ENCODE measurements at places on chromosomes 6 and 20. TPM values are rescaled to one million over a fixed set of nuclear protein-coding genes. Genes with fewer than 3 reads are reported as not detected.

- H3K36me3 ChIP-seq = no peaks in the 10 kb centered on the region
- H3K27me3 ChIP-seq = no peaks in the 10 kb centered on the region
- no peak for DNase-seq
- H3K4me3 ChIP-seq = no peak overlapping the region
- H3K4me1 ChIP-seq = no peaks in the 10 kb centered on the region
- H3K27ac ChIP-seq = no peak overlapping the region
Observed at GRCh38 chr6:38131527-38131965, 312.0 kb downstream of the ZFAND3 start.

DNA sequence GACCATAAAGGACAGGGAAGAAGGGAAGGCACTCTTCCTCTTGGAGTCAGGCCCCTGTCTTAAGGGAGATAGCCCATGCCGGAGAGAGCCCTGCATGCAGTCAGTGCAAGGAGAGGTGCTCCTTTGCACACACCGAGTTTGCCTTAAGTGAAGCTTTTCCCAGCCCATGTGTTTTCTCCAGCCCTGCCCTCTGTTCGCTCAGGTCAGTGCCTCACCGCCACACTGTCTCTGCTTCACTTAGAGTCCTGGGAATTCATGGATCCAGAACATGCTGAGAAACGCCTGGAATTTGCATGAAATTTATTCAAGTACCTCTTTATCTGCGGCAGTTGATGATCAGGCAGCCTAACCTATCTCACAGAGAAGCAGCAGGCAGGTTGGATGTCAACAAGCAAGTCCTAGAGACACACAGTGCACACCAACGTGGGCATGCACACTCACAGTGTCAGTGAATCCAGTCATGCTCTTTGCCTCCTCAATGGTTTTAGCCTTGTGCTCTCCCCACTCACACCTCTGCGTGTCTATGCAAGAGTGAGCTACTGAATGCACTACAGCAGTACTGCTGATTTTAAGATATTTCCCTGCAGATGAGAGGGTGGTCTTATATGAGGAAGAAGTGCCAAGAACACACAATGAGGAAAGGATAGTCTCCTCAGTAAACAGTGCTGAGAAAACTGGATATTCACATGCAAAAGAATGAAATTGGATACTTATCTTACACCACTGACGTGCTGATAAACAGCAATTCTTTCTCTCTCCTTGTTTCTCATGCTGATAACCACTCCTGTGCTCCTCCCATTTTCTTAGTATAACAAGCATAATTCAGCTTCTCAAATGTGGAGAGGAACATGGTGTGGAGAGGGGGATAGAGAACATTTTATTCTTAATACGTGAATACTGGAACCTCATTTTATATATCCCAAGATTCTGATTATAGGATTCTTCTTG lies 295.1 kb upstream of the CDYL start:
- no peaks in the 10 kb centered on the region for H3K4me1 ChIP-seq
- H3K36me3 ChIP-seq = no peaks in the 10 kb centered on the region
- H3K27me3 ChIP-seq = no peaks in the 10 kb centered on the region
- no peak for DNase-seq

Gene MUC21
- not detected for total RNA-seq

DNA sequence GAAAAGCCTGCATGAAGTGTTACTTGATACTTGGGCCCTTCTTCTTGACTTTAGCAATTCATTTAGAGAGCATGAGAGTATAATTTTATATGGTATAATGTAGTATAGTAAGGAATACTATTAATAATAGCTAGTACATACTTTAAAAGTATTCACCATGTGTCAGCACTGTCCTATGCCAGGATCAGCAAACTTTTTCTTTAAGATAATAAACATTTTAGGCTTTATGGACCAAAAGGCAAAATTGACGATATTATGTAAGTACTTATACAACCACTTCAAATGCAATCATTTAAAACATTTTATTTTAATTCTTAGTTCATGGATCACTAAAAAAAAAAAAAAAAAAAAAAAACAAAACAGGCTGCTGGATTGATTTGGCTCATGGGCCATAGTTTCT lies 163.9 kb downstream of the IBTK start:
- DNase-seq = no peak
- H3K4me1 ChIP-seq = no peaks in the 10 kb centered on the region
- no peak overlapping the region for H3K27ac ChIP-seq

GRCh38 chr20:46060301-46060881 lies 29.4 kb downstream of the NCOA5 start:
- no peak overlapping the region for H3K4me3 ChIP-seq
- peaks cover 22% of the 10 kb centered on the region for H3K27me3 ChIP-seq
- H3K36me3 ChIP-seq = peaks cover 49% of the 10 kb centered on the region
- H3K4me1 ChIP-seq = peaks cover 22% of the 10 kb centered on the region
- DNase-seq = no peak

Gene CCN6
- not detected for total RNA-seq

Gene ENPP5
- 0.71 TPM for total RNA-seq

DNA sequence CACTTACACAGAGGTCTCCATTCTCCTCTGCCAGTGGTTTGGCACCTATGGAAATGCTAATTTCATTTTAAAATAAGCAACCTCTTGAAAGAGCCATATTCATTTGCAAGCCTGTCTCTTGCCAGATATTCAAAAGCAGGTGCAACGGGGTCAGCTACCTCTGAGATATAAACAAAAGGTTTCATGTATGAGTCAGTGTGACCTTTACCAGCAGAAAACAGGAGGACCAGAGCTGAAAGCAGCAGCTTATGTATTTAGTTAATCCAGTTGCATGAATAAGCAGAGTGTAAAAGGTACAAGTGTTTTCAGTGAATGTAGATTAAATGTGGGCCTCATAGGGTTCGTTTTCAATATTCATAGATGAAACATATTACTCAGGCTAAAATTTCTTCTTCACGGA lies 56.0 kb downstream of the TENT5A start:
- no peak for DNase-seq
- no peak overlapping the region for H3K27ac ChIP-seq
- H3K36me3 ChIP-seq = no peaks in the 10 kb centered on the region
- H3K4me3 ChIP-seq = no peak overlapping the region
- no peaks in the 10 kb centered on the region for H3K27me3 ChIP-seq

DNA sequence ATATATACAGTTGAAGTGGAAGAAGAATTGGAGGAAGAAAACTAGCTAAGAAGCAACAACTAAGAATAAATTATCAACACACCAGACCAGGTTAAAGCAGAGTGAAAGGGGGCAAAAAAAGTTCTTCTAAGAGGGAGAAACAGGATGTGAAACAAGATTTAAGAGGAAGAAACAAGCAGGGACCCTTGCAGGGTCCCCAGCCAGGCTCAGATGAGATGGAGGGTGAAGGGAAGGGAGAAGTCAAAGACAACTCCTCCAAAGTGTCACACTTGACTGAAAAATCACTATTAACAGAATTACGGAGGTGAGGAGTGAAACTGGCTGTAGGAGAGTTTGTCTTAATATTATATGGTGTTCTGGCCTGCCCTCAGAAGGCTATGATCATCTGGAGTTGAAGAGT lies 65.4 kb downstream of the MTFR2 start:
- no peaks in the 10 kb centered on the region for H3K27me3 ChIP-seq
- DNase-seq = no peak
- H3K4me1 ChIP-seq = no peaks in the 10 kb centered on the region

DNA sequence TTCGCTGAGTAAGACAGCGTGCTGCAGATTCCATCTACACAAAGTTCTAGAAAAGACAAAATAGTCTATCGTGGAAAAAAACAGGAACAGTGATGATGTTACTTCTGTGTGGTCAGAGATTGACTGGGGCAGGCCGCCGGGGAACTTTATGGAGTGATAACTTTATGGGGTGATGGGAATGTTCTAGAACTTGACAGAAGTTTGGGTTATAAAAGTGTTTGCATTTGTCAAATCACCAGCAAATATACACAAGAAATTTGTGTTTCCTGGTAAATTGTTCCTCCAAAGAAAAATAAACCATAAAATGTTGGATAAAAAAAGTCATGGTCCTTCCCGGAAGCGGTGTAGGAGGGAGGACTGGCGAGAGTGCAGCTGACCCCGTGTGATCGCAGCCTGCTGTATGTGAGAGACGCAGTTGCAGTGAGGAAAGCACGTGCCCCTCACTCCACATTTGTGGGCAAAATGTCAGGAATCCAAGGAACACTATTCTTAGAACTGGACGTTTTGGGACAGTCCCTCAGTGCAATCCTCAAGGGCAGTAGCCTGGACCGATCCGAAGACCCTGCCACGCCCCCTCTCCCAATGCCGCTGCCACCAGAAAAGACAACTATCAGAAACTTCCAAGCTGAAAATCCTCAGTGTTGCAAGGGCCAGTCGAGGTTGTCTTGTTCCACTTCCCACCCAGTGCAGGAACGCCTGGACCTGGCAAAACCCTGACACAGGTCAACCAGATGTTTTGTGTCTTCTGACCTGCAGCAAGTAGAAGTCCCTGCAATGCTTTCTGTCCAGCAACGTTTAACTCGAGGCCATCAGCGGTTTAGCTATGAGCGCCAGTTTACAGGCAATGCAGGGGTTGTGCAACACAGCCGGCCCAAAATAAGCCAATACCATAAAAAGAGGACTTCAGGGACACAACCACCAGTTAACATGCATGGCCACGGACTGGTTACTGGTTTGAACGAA lies 80.5 kb upstream of the QKI start:
- H3K27me3 ChIP-seq = no peaks in the 10 kb centered on the region
- H3K4me1 ChIP-seq = peaks cover 18% of the 10 kb centered on the region
- H3K4me3 ChIP-seq = no peak overlapping the region
- no peaks in the 10 kb centered on the region for H3K36me3 ChIP-seq
- peak overlapping the region; percentile 11 for H3K27ac ChIP-seq

- H3K4me1 ChIP-seq = peaks cover 20% of the 10 kb centered on the region
- no peak overlapping the region for H3K27ac ChIP-seq
- no peaks in the 10 kb centered on the region for H3K27me3 ChIP-seq
- no peak overlapping the region for H3K4me3 ChIP-seq
- no peaks in the 10 kb centered on the region for H3K36me3 ChIP-seq
- no peak for DNase-seq
Observed at GRCh38 chr20:25224941-25225340, 22.9 kb upstream of the PYGB start.

GRCh38 chr20:34452281-34452982 lies 63.8 kb upstream of the DYNLRB1 start:
- DNase-seq = no peak
- H3K4me3 ChIP-seq = no peak overlapping the region
- peaks cover 6% of the 10 kb centered on the region for H3K36me3 ChIP-seq
- H3K4me1 ChIP-seq = no peaks in the 10 kb centered on the region

GRCh38 chr20:61692479-61692878 lies 373.2 kb downstream of the TAF4 start:
- no peaks in the 10 kb centered on the region for H3K4me1 ChIP-seq
- H3K27ac ChIP-seq = no peak overlapping the region
- no peak for DNase-seq
- H3K4me3 ChIP-seq = no peak overlapping the region

DNA sequence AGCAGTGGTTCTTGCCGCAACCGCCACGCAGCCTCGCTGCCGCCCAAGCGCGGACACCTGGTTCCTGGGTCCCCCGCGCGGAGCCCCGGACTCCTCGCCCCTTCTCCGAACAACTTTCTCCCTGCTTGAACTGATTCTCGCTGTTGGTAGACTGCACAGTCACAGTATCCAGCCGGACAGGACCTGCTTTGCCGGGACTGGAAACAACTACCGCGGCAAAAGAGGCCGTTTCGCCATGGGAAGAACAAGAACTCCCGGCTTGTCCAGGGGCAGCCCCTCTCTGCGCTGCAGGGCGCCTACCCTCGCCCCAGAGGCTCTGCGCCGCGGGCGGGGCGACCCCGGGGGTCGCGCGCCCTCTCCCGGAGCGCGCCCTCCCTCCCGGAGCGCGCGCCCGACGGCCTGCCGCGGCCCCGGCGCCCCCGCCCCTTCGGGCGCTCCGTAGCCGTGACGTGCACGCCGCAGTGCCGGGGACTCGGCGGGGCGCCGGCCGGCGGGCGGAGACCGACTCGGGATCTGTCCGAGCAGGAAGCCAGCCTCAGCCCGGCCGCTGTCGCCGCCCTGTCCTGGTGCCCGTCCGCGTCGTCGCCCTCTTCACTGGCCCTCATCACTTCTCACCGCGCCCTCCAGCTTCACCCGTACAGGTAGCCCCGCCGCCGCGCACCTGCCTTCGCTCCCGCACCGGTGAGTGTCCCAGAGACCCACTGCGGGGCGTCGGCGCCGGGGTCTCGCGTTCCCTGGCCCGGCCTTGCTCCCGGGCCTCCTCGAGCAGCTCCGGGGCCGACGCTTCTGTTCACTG lies at the start of gene MYO6:
Gene MYO6 (plus strand): TSS at position 497 of the 796 bp plus-strand sequence. CDS start 68,309 bp downstream, outside the sequence.
- H3K4me3 ChIP-seq = peak within 1 kb of the TSS; percentile 98
- H3K27ac ChIP-seq = peak within 1 kb of the TSS; percentile 85
- H3K36me3 ChIP-seq = no peaks in the 10 kb centered on the region
- peak; percentile 80 for DNase-seq
- H3K4me1 ChIP-seq = peaks cover 28% of the 10 kb centered on the region

Gene PRKN
- 14.6 TPM for total RNA-seq

GRCh38 chr6:110589865-110590513 lies 113.6 kb upstream of the SLC22A16 start:
- no peaks in the 10 kb centered on the region for H3K27me3 ChIP-seq
- no peaks in the 10 kb centered on the region for H3K36me3 ChIP-seq
- DNase-seq = no peak
- H3K4me1 ChIP-seq = no peaks in the 10 kb centered on the region

Gene ANKRD60
- total RNA-seq = not detected

GRCh38 chr6:158837684-158838625 lies 18.8 kb upstream of the EZR start:
- DNase-seq = peak; percentile 44
- no peaks in the 10 kb centered on the region for H3K36me3 ChIP-seq
- H3K4me3 ChIP-seq = no peak overlapping the region
- no peaks in the 10 kb centered on the region for H3K4me1 ChIP-seq
- no peak overlapping the region for H3K27ac ChIP-seq

- no peak overlapping the region for H3K4me3 ChIP-seq
- H3K27ac ChIP-seq = no peak overlapping the region
- H3K4me1 ChIP-seq = no peaks in the 10 kb centered on the region
Observed at GRCh38 chr6:163252061-163252591, 162.4 kb upstream of the QKI start.

Gene TBXT
- not detected for total RNA-seq

- H3K4me1 ChIP-seq = no peaks in the 10 kb centered on the region
- no peak overlapping the region for H3K4me3 ChIP-seq
- no peaks in the 10 kb centered on the region for H3K27me3 ChIP-seq
Observed at GRCh38 chr20:31839782-31840487, 5.5 kb downstream of the FOXS1 start.

DNA sequence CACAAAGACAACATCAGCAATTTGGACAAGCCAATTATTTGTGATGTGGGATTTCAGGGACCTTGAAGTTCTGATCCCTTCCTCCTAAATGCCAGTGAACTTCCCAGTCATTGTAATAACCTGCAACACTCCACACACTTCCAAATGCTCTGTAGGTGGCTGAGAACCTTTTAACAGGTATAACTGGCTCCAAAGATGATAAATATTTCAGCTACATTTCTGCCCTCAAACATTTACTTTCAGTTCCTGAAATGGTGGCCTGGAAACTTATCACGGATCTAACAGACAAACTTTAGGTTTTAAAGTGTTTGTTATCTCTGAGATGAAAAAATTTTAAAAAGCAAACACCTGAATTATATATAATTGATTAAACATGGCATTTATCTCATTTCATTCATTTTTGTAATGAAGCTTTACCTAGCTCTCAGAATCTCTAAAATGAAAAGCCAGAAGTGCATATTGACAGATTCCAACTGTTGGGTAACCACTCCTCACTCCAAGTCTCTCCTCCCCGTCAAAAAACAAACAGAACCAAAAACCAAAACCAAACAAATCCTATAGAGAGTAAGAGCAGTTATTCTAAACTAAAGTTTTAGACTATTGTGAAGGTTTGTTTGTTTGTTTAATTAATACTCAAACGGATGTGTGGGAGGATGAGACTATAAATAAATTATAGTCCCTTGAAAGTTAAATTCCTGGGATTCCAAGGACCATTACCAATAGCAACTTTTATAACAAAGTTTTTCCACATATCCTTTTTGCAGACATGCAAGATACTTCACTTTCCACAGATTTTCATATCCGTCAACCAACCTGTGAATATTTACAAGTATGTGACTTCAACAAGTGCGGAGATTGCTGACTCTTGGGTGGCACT lies 12.4 kb upstream of the KIAA0408 start:
- peaks cover 6% of the 10 kb centered on the region for H3K4me1 ChIP-seq
- no peak overlapping the region for H3K4me3 ChIP-seq
- H3K36me3 ChIP-seq = no peaks in the 10 kb centered on the region
- H3K27me3 ChIP-seq = no peaks in the 10 kb centered on the region
